ENCODE measurements at places on chromosomes 12 and 14. TPM values are rescaled to one million over a fixed set of nuclear protein-coding genes. Genes with fewer than 3 reads are reported as not detected.

Gene TAS2R8
- total RNA-seq, result not detected

Gene NYNRIN
- 0.22 TPM for total RNA-seq

Gene TPH2
- not detected for total RNA-seq

Gene FBLN5
- 6.6 TPM for total RNA-seq

Gene KERA
- not detected for total RNA-seq

DNA sequence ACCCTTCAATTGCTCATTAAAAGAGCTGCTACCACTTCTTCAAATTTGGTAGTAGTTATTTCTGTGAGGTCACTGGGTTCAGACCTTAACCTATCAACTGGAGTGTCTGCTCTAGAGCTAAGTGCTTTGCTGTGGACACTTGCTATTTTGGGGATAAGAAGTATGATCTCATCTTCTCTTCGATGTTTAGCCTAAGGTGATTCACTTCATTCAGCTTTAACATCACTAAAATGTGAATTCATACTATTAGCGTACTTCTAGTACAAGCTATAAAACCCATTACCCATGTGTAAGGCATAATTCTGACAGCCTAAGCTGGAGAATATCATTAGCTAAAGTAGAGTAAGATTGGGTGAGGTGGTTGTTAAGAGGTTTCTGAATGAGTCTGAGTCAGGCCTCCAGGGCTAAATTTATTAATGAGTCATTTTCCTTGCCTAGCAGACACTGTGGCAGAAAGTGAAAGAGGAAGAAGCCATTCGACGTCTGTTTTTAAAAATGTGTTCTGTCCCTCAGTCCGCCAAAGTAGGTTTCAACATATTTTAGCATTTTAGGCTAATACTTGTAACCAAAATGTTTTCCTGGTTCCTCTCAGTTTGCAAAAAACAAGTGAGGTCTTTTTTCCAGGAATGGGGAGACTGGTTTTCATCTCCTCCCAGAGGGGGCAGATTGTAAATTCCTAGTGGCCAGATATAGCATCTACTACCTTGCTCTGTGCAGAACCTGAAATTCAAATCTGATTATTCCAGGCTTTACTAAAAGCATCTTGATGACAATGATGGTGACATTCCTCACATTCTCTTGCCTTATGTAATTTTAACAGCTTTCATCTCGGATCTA lies 103.6 kb downstream of the SSPN start:
- H3K27me3 ChIP-seq, result no peaks in the 10 kb centered on the region
- peaks cover 18% of the 10 kb centered on the region for H3K4me1 ChIP-seq
- H3K36me3 ChIP-seq, result no peaks in the 10 kb centered on the region
- DNase-seq, result no peak
- peak overlapping the region; percentile 58 for H3K4me3 ChIP-seq

DNA sequence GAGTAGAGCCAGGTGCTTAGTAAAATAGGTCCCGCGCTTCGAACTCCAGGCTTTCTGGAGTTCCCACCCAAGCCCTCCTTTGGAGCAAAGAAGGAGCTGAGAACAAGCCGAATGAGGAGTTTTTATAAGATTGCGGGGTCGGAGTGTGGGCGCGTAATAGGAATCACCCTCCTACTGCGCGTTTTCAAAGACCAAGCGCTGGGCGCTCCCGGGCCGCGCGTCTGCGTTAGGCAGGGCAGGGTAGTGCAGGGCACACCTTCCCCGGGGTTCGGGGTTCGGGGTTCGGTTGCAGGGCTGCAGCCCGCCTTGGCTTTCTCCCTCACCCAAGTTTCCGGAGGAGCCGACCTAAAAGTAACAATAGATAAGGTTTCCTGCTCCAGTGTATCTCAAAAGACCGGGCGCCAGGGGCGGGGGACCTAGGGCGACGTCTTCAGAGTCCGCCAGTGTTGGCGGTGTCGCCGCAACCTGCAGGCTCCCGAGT lies 3.6 kb downstream of the SSTR1 start:
- H3K36me3 ChIP-seq, result peaks cover 10% of the 10 kb centered on the region
- DNase-seq, result no peak
- peaks cover 11% of the 10 kb centered on the region for H3K4me1 ChIP-seq
- H3K4me3 ChIP-seq, result no peak overlapping the region
- peaks cover 52% of the 10 kb centered on the region for H3K27me3 ChIP-seq
- no peak overlapping the region for H3K27ac ChIP-seq

DNA sequence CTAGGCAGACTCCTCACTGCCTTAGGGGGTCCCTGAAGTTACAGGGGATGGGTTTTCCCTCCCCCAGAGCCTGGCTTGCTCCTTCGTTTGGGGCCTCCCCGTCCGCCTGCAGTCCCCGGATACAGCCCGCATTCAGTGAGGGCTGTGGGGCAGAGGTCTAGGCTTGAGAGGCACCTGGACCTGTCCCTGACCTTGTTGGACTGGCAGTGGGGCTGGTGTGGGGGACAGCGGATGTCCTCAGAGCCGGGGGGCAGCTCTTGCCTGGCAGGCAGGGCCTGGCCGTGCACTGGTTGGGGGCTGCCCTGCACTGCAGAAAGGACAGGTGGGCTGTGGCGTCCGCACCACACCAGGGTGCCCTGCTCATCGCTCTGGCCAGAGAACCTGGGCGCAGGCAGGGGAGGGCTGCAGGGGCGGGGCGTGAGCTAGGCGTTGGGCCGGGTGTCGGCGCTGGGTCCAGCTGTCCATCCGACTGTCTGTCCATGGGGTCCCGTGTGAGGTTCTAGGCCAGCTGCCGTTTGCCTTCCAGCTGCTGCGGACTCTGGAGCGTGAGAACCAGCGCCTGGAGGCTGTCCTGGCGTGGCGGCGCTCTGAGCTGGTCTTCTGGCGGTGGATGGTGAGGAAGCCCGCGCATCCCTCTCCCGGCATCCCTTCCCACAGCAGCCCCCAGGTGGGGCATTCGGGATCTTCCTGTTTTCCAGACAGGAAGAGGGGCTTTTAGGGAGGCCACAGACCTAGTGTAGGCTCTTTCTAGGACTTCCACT lies 6.0 kb downstream of the TEDC1 start:
- no peak for DNase-seq
- no peaks in the 10 kb centered on the region for H3K4me1 ChIP-seq
- H3K4me3 ChIP-seq, result peak overlapping the region; percentile 64
- H3K27ac ChIP-seq, result peak overlapping the region; percentile 84
- H3K27me3 ChIP-seq, result no peaks in the 10 kb centered on the region

- peaks cover 37% of the 10 kb centered on the region for H3K4me1 ChIP-seq
- no peaks in the 10 kb centered on the region for H3K27me3 ChIP-seq
- peak overlapping the region; percentile 39 for H3K4me3 ChIP-seq
- H3K27ac ChIP-seq, result peak overlapping the region; percentile 77
- H3K36me3 ChIP-seq, result no peaks in the 10 kb centered on the region
These were observed 134.3 kb downstream of the MED13L start for GRCh38 chr12:116142936-116143898.

DNA sequence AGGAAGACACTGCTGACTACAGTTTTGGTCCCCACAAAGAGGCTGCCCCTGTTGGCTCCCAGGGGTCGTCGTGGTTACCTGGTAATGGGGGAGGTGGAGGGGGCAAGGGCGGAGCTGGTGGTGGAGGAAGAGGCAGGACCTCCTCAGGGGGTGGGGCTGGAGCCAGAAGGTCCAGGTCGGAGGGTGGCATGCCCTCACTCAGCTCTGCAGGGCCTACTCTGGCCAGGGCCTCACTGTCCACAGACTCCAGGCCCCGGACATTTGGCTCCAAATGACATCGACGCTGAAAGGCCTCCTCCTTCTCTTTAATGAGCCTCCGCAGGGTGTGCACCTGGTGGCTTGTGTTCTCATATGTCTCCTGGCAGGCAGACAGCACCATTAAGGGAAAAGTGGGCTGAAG lies 28.5 kb downstream of the PRPF40B start:
- DNase-seq, result no peak
- H3K27me3 ChIP-seq, result no peaks in the 10 kb centered on the region

DNA sequence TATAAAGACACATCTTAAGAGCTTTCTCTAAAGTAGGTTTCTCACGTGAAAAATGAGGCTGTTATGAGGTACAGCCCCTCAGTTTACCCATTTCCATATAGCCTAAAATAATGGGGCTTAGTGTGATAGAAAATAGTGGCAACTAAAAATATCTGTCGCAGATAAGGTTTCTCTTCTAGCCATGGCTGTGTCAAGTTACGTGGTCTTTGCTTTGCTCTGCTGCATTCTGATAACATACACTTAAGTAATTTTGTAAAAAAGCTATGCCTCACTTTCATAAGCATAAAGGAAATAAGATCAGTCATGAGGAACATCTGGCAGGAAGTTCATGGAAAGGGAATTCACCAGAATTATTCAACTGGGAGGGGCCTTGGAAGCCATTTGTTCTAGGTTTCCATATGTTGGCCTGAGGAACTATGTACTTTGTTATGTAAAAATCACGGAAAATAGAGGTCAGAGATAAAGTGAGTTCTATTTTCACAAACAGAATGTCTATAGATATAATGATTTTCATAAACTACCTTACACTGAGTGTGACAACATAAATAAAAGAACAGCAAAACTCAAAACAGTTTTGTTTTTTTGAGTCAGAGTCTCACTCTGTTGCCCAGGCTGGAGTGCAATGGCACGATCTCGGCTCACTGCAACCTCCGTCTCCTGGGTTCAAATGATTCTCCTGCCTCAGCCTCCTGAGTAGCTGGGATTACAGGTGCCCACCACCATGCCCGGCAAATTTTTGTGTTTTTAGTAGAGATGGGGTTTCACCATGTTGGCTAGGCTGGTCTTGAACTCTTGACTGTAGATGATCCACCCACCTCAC lies 195.6 kb upstream of the KRR1 start:
- H3K27ac ChIP-seq, result no peak overlapping the region
- H3K4me1 ChIP-seq, result peaks cover 15% of the 10 kb centered on the region
- DNase-seq, result no peak
- no peak overlapping the region for H3K4me3 ChIP-seq

- H3K4me3 ChIP-seq, result no peak overlapping the region
- H3K4me1 ChIP-seq, result no peaks in the 10 kb centered on the region
- DNase-seq, result no peak
- no peak overlapping the region for H3K27ac ChIP-seq
- H3K27me3 ChIP-seq, result no peaks in the 10 kb centered on the region
- no peaks in the 10 kb centered on the region for H3K36me3 ChIP-seq
These were observed 476.7 kb downstream of the NOVA1 start for GRCh38 chr14:26121181-26121580.

GRCh38 chr12:806200-806791 lies 53.9 kb downstream of the WNK1 start:
- no peaks in the 10 kb centered on the region for H3K36me3 ChIP-seq
- peak overlapping the region; percentile 91 for H3K27ac ChIP-seq
- H3K4me3 ChIP-seq, result peak overlapping the region; percentile 67
- no peak for DNase-seq

DNA sequence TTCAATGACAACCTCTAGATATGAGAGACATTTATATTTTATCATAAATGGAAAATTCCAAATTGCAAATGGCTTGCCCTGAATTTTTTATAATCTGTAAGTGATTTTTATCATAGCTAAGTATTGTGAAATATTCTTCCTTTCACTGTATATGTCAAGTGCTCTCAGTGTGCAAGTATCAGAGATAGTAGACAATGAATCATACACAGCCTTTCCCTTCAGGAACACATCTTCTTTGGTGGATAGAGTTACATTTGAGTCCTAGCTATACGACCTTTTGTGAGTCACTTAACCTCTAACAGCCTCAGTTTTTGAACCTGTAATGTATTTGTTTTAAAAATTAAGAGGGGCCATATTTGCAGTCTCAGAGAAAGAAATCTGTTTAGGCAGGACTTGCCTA lies 350.7 kb upstream of the SEL1L start:
- no peak overlapping the region for H3K27ac ChIP-seq
- H3K27me3 ChIP-seq, result no peaks in the 10 kb centered on the region
- no peaks in the 10 kb centered on the region for H3K36me3 ChIP-seq
- no peak overlapping the region for H3K4me3 ChIP-seq

- H3K4me1 ChIP-seq, result peaks cover 27% of the 10 kb centered on the region
- peaks cover 1% of the 10 kb centered on the region for H3K27me3 ChIP-seq
- DNase-seq, result no peak
- peak overlapping the region; percentile 12 for H3K4me3 ChIP-seq
These were observed 59.1 kb downstream of the ESR2 start for GRCh38 chr14:64234877-64235651.

GRCh38 chr14:52000019-52000582 lies 10.8 kb downstream of the RTRAF start:
- H3K4me3 ChIP-seq, result no peak overlapping the region
- H3K4me1 ChIP-seq, result no peaks in the 10 kb centered on the region
- peaks cover 5% of the 10 kb centered on the region for H3K36me3 ChIP-seq
- DNase-seq, result no peak
- no peak overlapping the region for H3K27ac ChIP-seq
